IMR-90 (cell line): ENCODE measurements at places on chromosomes 2 and 18. TPM values are rescaled to one million over a fixed set of nuclear protein-coding genes. Genes with fewer than 3 reads are reported as not detected.

The SNRNP27 gene
- total RNA-seq, result 8.8 and 36.1 TPM in 2 replicates

The ARHGAP15 gene
- not detected in 2 replicates for total RNA-seq

The NFU1 gene
- total RNA-seq, result 24.0 and 40.0 TPM in 2 replicates

DNA sequence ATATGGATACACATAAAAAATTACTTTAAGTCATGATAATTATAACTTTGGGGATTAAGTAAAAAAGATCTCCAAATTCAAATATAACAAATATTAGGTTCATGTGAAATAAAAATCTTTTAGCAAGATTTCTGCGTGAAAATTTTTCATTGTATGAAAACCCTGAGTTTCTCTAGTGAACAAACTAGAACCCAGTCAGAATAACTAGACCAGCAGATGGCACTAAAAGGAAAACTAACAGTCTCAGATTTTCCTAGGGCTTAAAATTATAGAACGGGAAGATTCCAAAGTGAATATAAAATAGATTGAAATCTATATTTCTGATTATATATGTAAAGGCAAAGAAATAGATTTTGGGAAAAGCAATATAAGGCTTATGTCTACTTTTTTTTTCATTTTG is 43.3 kb downstream of the TMEM200C start:
- DNase-seq, result no peak

GRCh38 chr2:157486596-157487270 is 42.8 kb upstream of the CYTIP start:
- peak; percentile 35 for DNase-seq

- DNase-seq, result peak; percentile 53
Observed at GRCh38 chr2:74835831-74836674, 2.1 kb downstream of the HK2 start.

- DNase-seq, result no peak
Observed at GRCh38 chr2:72150861-72151356, 3.2 kb upstream of the CYP26B1 start.

- no peak for DNase-seq
Observed at GRCh38 chr2:5839550-5839949, 147.4 kb downstream of the SOX11 start.

DNA sequence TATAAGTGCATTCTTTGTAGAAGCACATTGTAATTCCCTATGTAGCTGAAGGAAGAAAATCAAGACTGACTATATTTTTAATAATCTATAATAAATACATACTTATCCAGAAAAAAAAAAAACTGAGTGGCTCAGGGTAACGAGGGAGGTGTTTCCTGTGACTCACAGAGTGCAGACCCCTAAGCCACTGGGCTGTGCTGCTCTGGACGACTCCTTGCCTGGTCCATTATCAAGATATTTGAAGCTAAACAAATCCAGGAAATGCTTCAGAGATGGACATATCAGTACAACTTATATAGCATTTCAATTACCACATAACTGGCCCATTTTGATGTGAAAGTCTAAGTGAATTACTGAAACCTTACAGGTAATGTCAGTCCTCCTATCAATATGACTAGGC is 80.6 kb downstream of the PIGN start:
- DNase-seq, result peak; percentile 21

- DNase-seq, result no peak
Observed at GRCh38 chr2:25367296-25367695, 25.6 kb upstream of the DNMT3A start.
